Fibroblast of skin of abdomen (primary cell): ENCODE measurements at places on chromosomes 16 and 17.

GRCh38 chr17:41549596-41550039 is 21.5 kb upstream of the KRT19 start:
- DNase-seq, result no peak

DNA sequence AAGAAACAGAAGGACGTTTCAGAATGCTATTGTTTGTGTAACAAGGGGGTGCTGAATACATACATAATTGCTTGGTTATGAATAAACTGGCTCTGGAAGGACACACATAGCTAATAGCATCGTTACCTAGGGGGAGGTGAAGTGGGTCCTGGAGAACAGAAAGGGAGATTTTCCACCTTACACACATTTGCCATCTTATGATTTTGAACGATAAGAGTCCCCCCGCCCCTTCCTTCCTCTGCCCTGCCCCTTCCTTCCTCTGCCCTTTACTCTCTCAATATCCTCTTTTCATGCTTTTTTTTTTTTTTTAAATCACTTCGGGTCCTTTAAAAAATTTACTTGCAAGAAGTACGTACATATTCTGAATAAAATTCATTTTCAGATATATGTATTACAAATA is 902 bp upstream of the DHRS7B start:
- DNase-seq, result no peak

- no peak for DNase-seq
Observed at GRCh38 chr16:87265261-87265660, 51.9 kb downstream of the C16orf95 start.

- DNase-seq, result no peak
Observed at GRCh38 chr16:48064971-48065370, 90.8 kb downstream of the ABCC12 start.

GRCh38 chr16:24753000-24753399 is 23.5 kb downstream of the TNRC6A start:
- DNase-seq, result no peak

DNA sequence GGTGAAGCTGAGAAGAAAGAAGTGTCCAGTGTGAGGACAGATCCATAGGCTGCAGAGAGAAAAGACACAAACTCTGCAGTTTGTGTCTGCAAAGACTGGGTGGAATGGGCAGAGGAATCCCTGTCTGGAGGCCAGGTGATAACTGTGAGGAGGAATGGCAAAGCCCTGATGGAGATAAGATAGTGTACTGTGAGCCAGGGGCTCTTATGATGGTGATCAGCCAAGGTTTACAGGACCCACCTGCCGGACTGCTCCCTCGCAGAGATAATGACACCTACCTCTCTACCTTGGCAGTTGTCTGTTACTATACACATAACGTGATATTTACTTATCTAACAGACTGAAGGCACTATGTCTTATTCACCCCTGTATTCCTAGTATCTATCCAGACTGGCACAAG is 92.6 kb upstream of the ASIC2 start:
- DNase-seq, result no peak
